ENCODE measurements at places on chromosomes 4 and X.

- no peak for DNase-seq
These were observed 628.8 kb downstream of the ADGRL3 start for GRCh38 chr4:61828960-61829359.

GRCh38 chrX:66634272-66634671 lies 4.6 kb downstream of the EDA2R start:
- DNase-seq, result no peak

- no peak for DNase-seq
These were observed 18.0 kb upstream of the PDZD4 start for GRCh38 chrX:153848325-153848724.

GRCh38 chr4:85149676-85150075 lies 183.2 kb upstream of the WDFY3 start:
- no peak for DNase-seq

GRCh38 chr4:81504112-81505003 lies 32.7 kb upstream of the RASGEF1B start:
- no peak for DNase-seq

- DNase-seq, result no peak
These were observed 18.9 kb upstream of the HERC3 start for GRCh38 chr4:88573276-88573980.

GRCh38 chr4:138696058-138696457 lies 319.5 kb upstream of the NOCT start:
- no peak for DNase-seq

GRCh38 chrX:119602701-119603255 lies 3.4 kb downstream of the NKRF start:
- DNase-seq, result no peak

GRCh38 chrX:106874075-106874474 lies 29.1 kb downstream of the RIPPLY1 start:
- peak; percentile 13 for DNase-seq

GRCh38 chr4:74758551-74759145 lies 35.7 kb downstream of the BTC start:
- DNase-seq, result peak; percentile 59

- no peak for DNase-seq
These were observed 407.3 kb downstream of the MAPK10 start for GRCh38 chr4:85952528-85952927.

Measured in brain (organoid and tissue), 16 donors.